ENCODE measurements at places on chromosomes 2 and 18. TPM values are rescaled to one million over a fixed set of nuclear protein-coding genes. Genes with fewer than 3 reads are reported as not detected.

Gene OBSL1
- polyA plus RNA-seq = 106 TPM

Gene PTPRN
- 1.2 TPM for polyA plus RNA-seq

DNA sequence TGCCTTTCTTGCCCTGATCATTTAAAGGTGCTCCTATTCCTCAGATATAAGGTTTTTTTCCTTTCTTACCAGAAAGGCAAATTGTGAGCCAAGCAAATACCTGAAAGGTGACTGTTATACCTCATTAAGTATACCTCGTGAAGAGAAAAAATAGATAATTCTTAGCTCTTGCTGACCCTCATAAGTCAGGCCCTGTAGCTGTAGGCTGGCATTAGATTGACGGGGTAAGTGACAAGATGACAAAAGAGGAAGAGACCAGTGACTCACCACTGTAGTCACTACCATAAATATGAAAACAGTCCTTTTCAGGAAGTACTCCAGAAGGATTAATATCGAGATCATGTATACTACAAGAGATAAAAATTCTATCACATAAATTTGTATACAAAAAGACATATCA, 104.6 kb downstream of the PTPN4 start:
- no peak for DNase-seq

DNA sequence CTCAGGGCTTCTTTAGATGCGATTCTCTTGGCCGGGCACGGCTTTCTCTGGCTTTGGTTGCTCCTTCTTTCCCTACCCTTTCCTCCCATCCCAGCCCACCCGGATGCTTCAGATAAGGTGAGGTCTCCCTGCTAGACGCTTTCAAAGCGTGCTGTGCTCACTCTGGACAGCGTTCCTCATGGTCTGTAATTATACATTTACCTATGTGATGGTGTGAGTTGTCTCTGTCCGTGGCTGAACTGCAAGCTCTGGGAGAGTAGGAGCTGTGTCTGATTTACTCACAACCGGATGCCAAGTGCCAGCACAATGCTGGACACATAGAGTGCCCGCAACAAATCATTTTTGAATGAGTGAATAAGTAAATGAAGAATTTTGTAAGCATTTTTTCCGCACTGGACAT, 26.8 kb upstream of the PNPT1 start:
- no peak for DNase-seq

GRCh38 chr2:182666674-182667314, 49.3 kb upstream of the DNAJC10 start:
- no peak for DNase-seq

Gene ALPG
- polyA plus RNA-seq = 0.05 TPM

DNA sequence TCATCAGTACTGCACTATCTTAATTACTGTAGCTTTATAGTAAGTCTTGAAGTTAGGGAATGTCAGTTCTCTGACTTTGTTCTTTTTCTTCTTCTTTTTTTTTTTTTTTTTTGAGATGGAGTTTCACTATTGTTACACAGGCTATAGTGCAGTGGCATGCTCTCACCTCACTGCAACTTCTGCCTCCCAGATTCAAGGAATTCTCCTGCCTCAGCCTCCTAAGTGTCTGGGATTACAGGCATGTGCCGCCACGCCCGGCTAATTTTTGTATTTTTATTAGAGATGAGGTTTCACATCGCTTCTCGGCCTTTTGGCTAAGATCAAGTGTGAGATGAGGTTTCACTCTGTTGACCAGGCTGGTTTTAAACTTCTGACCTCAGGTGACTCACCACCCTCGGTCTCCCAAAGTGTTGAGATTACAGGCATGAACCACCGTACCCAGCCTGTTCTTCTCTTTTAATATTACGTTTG, 41.9 kb upstream of the TANC1 start:
- DNase-seq = no peak

GRCh38 chr18:10437837-10438236, 16.6 kb upstream of the APCDD1 start:
- DNase-seq = no peak

DNA sequence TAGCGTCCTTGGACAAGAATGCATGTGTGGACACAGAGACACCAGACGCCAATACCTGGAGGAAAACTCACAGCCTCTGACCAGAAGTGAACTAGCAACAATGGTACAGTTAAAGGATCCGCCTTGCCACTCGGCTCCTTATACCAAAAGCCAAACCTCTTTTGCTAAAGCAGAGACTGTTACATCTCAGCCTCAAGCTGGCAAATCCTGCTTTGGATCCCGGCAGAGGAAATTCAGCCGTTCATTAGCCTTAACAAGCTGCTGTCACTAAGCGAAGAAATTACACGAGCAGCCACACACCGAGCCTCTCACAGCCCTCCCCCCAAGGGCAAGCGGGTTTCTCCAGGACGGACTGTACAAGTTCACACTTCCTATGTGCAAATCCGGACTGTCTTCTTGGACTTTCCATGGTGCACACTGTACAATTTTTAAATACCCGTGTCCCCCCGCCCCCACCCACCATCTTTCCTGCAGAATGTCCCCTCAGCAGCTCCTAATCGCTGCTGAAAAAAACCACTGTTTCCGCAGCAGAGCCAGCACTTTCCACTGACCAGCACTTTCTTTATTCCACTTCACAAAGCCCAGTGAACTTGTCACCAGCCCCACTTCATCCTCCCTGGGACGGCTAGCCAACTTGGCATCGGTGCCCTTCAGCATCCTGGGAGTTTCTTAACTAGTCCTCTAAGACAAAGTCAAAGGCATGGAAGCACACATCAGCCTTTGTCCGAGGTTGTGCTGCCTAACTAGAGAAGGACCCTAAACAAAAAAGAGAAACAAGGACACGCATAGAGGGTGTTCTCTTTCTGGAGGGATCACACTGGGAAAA, 1.5 kb downstream of the KLF7 start:
- DNase-seq = no peak

- DNase-seq = no peak
Observed at GRCh38 chr2:12081481-12082210, 335.2 kb downstream of the LPIN1 start.

Gene HNRNPLL
- polyA plus RNA-seq = 94.3 TPM

Gene LRRC30
- 0.29 TPM for polyA plus RNA-seq

GRCh38 chr2:151657667-151658076, 76.6 kb downstream of the NEB start:
- no peak for DNase-seq

DNA sequence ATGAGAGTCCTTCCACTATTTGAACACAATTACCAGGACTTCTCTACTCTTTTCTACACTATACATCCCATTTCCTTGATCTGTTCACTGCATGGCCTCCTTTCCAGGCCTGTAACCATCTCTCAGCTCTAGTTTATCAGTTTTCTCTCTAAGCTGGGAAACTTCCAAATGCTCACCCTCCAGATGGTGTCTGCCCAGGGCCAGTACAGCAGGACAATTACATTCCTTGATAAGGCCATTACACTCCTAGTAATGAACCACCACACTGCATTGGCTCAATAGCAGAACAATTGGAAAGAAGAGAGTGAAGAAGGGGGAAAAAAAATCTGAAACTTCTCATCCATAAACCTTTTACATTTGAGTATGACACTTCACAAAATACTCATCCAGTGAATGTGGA, 359.1 kb downstream of the ALK start:
- no peak for DNase-seq
